ENCODE measurements at places on chromosomes 6 and 20.

GRCh38 chr6:111456208-111456607 is 26.8 kb downstream of the REV3L start:
- no peak for DNase-seq

- DNase-seq = no peak
These were observed 300.0 kb upstream of the MAN1A1 start for GRCh38 chr6:119649531-119649930.

DNA sequence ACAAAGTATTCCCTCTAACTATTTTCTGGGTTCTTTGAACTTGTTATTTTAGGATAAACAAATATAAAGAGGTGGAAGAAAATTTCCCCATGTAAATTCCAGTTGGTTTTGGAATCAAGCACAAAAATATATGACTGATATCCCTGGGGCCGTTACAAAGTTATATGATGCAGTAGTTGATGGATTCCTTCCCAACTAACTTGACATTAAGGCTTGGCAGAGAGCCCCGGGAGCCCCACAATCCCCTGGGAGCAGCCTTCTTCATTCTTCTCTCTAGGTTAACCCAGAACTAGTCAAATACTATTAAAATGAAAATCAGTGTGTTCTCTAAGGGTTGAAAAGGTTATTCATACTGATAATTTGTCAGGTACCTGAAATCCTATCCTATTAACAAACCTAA is 508.9 kb upstream of the SOX4 start:
- no peak for DNase-seq

- no peak for DNase-seq
These were observed 12.0 kb downstream of the RTN4IP1 start for GRCh38 chr6:106617302-106617701.

GRCh38 chr20:61762886-61763739 is 302.6 kb downstream of the TAF4 start:
- DNase-seq = no peak

- DNase-seq = no peak
These were observed 256.6 kb downstream of the EYS start for GRCh38 chr6:65450451-65450850.

- DNase-seq = no peak
These were observed 303.9 kb downstream of the CBLN4 start for GRCh38 chr20:55701467-55701866.

GRCh38 chr6:23350752-23351453 is 775.1 kb upstream of the NRSN1 start:
- DNase-seq = no peak

GRCh38 chr20:50395251-50395729 is 114.9 kb upstream of the PTPN1 start:
- DNase-seq = no peak

- no peak for DNase-seq
These were observed 170.7 kb downstream of the MYLK4 start for GRCh38 chr6:2579804-2580570.

- no peak for DNase-seq
These were observed 292.7 kb downstream of the ESR1 start for GRCh38 chr6:152100183-152100618.

Data from kidney epithelial cell (primary cell).